ENCODE measurements at places on chromosomes 2 and 18. TPM values are rescaled to one million over a fixed set of nuclear protein-coding genes. Genes with fewer than 3 reads are reported as not detected.

DNA sequence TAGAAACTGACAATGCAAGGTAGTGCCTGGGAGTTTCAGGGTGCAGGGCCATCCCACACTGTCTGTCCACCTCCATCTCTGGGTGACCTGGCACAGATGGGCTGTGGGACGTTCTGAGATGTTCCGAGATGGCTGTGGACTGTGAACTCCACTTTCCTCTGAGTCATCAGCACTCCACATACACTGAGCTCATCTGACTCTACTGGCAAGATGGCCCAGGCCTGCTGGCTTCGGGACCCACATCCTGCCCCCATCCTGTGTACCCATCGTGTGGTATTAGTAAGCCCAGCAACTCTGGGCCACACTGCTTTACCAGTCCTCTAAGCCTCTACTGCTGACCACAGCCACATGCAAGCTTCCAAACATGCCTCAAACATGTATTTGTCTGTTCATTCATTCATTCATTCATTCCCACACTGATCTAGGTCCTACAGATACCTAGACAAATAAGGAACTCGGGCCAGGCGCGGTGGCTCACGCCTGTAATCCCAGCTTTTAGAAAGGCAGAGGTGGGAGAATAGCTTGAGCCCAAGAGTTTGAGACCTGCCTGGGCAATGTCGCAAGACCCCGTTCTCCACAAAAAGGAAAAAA lies 124.8 kb upstream of the CXCR4 start:
- DNase-seq: no peak

DNA sequence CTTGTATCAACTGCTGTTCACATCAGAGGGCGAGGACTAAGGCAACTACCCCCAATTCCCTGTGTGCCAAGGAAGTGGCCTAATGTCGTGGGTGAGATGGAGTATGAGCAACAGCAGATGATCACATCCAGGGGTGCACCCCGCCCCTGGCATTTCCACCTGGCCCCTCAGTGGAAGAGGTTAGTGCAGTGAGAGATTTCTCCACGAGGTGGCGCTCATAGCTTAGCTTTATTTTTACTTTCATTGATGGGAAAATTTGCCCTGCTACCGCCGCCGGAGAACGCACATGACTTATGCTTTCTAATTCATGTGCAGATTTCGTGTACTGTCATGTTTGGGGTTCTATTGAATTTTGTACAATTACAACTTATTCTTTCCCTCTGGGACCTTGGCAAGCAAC lies 470.6 kb upstream of the MEX3C start:
- DNase-seq: no peak

GRCh38 chr2:230827774-230828271 lies 36.9 kb upstream of the ITM2C start:
- no peak for DNase-seq

- no peak for DNase-seq
Observed at GRCh38 chr2:143083636-143084035, 45.6 kb upstream of the ARHGAP15 start.

DNA sequence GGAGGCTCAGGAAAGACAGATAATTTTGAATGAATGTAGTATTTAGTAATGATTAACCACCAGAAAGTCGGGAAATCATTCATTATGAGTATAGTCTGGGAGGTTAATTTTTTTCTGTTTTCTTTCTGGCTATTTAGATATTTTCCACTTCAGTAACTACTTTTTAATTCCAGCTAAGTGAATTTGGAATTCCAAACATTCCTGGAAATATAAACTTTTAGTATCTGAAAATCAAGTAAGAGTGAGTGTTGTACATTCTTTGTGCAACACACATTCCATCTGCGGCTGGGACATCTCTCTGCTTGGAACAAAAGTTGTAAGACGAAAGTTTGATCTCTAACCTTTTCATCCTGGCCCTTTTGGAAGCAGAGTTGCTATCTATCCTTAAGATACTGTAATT lies 275.7 kb upstream of the SPRED2 start:
- no peak for DNase-seq

GRCh38 chr2:32289165-32289999 lies 11.7 kb downstream of the YIPF4 start:
- DNase-seq: no peak

- DNase-seq: no peak
Observed at GRCh38 chr2:133503323-133503722, 64.9 kb downstream of the NCKAP5 start.

DNA sequence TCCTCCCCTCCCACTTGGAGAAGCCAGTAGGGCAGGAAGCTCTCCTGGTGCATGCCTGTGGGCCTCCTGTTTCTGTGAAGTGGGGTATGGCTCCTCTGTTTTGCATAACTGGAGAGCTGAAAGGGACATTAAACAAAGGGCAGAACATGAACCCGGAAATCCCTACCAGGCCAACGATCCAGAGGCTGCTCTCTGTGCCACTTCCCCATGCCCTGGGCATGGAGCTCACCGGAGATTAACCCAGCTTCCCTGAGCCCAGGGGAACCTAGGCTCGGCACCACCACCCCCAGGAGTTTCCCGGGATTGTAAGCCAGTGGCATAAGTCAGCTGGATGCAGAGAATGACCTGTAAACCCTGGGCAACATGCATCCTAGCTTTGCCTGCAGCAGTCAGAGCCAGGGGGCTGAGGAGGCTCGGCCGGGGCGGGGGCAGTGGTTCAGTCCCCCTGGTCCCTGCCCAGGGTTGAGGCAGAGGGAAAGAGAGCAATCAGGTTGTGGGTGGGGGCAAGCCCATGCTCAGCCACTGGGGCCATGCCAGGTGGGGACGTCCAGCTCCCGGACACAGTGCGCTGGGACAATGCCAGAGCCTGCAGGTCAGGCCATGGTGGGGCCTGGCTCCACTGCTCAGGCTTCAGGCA lies 49.5 kb downstream of the TIMM21 start:
- DNase-seq: no peak

- no peak for DNase-seq
Observed at GRCh38 chr18:58490238-58490637, 138.7 kb downstream of the ALPK2 start.

GRCh38 chr18:49137093-49137492 lies 186.3 kb upstream of the SMAD7 start:
- no peak for DNase-seq

DNA sequence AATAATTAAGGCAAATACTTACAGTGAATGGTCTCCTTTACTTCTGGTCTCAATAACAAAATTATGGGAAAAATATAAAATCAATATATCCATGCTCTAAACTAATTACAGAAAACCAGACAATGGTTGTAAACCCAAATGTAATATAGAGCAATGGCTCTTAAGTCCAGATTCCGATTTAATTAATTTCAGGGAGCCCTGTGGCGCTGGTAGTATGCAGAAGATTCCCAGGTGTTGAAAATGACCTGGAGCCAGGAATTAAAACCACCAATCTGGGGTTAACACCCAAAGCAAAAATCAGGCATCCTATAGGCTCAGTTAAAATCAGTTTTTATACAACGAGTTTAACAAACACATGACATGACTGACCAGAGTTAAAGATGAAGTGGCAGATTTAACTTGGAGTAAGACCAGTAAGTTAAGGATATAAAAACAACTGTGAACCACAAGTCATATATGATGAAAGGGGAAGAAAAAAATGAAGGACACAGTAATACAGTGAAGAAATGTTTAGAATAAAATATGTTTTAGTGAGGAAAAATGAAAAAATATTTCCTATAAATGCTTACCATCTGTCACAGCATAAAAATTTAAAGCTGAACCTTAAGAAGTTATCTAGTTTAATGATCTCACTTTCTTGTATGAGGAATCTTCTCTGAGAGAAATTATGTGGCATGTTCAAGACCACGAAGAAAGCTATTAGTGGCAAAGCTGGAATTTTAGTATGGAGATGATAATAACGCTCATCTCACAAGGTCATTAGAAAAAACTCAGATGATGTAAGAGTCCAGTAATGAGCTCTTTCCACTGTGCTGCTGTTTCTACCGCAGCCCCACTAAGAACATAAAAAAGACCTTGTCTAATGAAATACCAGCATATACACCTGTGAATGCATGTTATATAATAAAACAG lies 45.8 kb upstream of the FLACC1 start:
- no peak for DNase-seq

GRCh38 chr2:187155476-187155875 lies 292.6 kb downstream of the CALCRL start:
- no peak for DNase-seq

The HOXD11 gene
- total RNA-seq: not detected

The SCYGR4 gene
- not detected for total RNA-seq

The BUB1 gene
- 0.84 TPM for total RNA-seq

The TGFA gene
- 2.0 TPM for total RNA-seq

The INHA gene
- 0.51 TPM for total RNA-seq

The ERBB4 gene
- total RNA-seq: 42.0 TPM
